Amygdala (tissue), 56 donors: ENCODE measurements at places on chromosomes 6 and 20.

GRCh38 chr6:85574932-85575598, 18.6 kb downstream of the SNX14 start:
- no peak for DNase-seq

- no peak for DNase-seq
Measured at GRCh38 chr20:62637521-62638054, 4.7 kb upstream of the SLCO4A1 start.

DNA sequence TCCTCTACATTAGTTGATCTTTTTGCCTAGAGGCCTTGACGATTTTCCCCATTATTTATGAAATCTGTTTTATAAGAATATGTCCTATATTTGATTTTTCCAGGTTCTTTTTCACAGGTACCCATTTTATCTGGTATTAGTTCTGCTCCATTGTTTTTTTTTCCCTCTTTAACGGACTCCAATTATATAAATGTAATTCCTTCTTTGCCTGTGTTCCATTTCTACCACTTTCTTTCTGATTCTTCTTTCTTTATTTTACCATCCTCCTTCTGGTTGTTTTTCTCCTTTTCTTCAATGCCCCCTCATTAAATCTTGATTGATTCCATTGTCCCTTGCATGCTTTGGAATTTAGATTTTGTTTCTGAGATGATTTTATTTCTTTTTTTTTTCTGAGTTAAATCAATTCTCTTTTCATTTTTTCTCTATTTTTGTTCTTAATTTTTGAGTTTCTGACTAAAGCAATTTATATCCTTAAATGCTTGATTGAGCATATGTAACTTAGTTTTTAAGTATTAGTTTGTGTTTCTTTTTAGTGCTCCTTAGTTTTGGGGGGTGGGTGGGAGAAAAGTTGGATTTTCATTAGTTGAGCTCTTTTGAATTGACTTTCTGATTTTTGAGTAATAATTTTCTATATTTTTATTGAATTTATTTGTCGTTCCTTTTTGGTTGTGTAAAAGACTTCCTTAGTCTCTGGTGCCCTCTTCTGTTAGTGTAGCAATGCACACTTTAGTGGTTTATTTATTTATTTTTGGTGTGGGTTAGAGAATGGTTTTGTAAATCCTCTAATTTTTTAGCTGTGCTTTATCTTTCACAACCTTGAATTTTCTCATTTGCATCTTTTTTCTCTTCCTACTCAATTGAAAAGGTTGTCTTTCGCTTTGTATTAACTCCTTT, 140.8 kb downstream of the FARS2 start:
- DNase-seq, result no peak

DNA sequence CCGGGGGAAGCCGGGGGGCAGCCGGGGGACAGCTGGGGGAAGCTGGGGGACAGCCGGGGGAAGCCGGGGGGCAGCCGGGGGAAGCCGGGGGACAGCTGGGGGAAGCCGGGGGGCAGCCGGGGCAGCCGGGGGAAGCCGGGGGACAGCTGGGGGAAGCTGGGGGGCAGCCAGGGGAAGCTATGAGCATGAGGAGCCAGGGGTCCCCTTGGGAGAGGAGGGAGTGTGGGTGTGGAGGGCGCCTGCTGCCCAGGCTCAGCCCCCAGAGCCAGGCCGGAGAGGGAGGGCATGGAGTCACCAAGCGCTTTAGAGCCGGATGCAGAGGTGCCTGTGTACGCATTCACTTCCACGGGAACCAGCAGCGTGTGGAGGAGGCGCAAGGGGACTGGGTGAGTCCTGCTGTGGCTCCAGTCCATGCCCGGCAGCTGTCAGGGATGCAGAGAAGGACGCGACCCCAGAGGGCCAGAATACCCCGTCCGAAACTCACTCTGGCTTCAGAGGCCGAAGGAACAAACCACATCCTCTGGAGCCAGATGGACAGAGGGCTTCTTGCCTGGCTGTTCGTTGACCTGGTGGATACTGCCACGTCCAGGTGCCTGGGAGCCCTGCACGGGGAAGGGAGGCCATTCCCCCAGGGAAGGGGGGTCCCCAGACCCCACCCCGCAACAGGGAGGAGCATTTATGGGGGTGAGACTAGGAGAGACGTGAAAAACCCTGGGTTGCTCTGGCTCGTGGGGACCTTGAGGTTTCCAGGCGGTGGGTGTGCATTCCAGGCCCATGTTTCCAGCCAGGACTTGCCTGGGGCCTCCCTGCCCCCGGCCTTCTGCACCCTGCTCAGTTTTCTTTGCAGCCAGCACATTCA, 26.5 kb upstream of the DACT2 start:
- no peak for DNase-seq

- no peak for DNase-seq
Measured at GRCh38 chr6:142318714-142319113, 16.9 kb downstream of the ADGRG6 start.

DNA sequence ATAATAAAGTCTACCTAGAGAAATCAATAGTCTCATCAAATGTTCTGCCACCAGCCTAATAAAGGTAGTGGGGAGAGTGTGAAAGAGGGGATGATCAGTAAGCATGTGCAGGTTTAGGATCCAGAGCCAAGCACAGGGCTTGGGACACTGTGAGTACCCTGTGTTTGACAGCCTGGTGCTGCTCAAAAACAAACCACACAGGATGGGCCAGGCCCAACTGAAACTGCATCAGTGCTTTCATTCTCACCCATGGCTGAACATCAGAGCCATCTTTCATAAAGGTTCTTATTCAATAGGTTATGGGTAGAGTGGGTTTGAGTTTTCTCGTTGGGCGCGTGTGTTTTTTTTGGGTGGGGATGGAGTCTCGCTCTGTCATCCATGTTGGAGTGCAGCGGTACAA, 87.3 kb upstream of the NHSL1 start:
- no peak for DNase-seq

- no peak for DNase-seq
Measured at GRCh38 chr6:150152891-150153876, 10.3 kb downstream of the PPP1R14C start.

GRCh38 chr6:135212020-135212806, 31.1 kb downstream of the MYB start:
- no peak for DNase-seq
